Effector CD4-positive, alpha-beta T cell (primary cell): ENCODE measurements at places on chromosomes 5 and 9.

DNA sequence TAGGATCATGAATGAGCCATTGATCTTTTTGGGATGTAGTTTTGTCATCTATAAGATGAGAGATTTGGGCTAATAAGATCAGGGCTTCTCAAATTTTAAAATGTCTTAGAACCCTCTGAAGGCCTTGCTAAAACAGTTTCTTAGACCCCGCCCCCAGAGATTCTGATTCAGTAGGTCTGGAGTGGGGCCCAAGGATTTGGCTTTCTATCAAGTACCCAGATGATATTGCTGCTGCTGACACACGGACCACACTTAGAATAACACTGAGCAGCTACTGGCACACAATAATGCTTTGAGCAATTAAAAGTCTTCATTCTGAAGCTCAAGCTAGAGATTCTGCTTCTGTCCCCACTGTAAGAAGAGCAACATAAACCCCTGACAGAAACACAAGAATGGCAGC is 216.7 kb downstream of the SMARCA2 start:
- no peak for DNase-seq

- no peak for DNase-seq
Measured at GRCh38 chr9:129898185-129898584, 62.9 kb downstream of the USP20 start.

DNA sequence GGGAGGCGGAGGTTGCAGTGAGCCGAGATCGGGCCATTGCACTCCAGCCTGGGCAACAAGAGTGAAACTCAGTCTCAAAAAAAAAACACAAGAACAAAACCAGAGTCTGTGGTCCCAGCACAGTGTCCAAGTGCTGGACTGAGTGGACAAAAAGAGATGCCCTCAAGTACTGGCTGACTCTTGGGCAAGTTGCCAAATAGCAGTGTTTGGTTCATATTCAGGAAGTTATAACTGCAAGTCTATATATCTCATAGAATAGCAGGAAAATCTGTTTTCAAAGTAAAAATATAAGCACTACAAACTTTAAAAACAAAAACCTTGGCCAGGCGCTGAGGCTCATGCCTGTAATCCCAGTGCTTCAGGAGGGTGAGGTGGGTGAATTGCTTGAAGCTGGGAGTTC is 7.3 kb downstream of the HABP4 start:
- no peak for DNase-seq

- no peak for DNase-seq
Measured at GRCh38 chr5:89036166-89036565, 153.2 kb upstream of the MEF2C start.

- no peak for DNase-seq
Measured at GRCh38 chr5:117621921-117622320, 1047.3 kb upstream of the SEMA6A start.

- DNase-seq, result no peak
Measured at GRCh38 chr9:77453825-77454647, 194.1 kb downstream of the GNA14 start.

DNA sequence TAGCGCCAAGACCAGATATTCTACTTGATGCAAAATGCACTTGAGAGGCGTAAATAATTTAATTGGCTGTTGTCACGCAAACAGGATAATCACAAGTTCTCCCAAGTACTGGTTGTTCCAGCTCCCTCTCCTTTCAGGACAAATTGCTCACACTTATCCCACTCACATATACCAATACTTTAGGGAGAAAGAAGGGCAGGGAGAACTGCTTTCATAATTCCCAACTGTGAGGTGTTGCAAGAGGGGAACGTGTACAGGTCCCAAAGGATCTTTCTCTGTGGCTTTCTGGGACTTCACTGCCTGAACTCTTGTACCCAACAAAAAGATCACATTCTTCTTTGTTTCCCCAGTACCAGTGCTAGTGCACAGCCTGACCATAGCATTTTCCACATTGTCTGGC is 21.5 kb upstream of the TGFBI start:
- no peak for DNase-seq

GRCh38 chr9:85662573-85662972 is 79.2 kb downstream of the AGTPBP1 start:
- no peak for DNase-seq

DNA sequence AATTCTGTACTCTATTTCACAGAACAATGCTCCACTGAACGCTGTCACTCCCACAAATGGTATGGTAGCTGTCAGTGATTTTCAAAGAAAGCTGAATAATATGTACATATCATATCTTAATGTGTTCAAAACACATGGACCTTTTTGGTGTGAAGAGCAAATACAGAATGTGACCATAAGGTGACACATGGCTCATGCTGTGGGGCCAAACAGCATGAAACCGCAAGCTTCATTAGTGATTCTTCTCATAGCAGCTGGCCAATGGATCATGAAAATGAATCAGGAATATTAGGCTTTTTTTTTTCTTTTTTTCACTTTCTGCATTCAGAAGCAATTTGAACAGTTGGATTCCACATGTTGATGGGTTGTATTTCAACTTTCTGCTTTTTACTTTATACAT is 54.9 kb upstream of the CDH9 start:
- no peak for DNase-seq

- no peak for DNase-seq
Measured at GRCh38 chr5:58072300-58072965, 387.5 kb downstream of the PLK2 start.

GRCh38 chr9:135023088-135023785 is 64.2 kb upstream of the OLFM1 start:
- no peak for DNase-seq

DNA sequence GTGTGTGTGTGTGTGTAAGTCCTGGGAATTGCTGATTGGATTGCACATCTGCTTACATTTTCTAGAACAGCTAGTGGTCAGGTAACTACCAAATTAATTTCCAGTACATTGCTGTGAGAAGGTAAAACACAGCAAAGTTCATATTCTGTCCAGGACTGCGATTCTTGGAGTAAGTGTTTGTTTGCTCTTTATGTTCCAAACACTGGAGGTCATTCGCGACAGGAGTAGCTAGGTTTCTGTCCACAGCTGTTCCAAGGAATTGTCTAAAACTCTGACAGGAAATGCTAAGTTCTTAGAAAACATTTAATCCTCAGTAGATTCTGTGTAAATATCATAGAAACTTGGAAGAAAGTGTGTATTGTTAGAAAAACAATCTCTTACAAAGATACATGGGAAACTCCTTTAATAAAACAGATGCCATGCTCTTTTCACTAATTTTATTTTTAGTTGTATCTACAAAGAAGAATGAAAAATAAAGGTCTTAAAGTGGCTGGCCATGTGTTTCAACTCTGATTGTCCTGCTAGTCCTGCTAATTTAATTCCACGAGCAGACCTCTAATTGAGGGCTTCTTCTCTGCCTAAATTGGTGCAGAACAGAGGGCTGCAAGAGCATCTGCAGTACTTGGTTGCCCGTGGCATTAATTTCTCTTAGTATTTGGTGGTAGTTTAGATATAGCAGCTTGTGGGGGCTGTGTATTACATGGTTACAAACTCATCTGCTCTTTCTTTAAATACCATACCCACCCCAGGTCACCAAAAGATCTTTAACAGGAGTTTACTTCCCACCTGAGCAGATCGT is 464.5 kb downstream of the RASEF start:
- no peak for DNase-seq

DNA sequence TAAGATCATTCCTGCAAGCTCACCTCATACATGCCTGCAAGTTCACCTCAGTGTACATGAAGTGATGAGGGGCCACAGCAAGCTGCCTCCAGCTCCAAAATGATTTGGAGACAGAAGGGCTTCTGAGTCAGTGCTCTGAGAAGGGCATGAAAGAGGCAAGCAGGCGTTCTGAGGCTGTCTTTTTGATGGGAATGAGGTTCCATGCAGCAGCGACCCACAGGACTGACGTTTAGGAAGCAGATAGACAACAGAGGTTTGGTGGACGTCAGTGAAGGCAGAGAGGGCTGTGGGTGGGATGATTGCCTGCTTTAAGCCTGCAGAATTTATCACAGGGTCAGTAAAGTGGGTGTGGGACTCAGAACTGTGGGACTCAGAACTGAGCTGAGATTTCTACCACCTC is 8.9 kb upstream of the SMIM32 start:
- DNase-seq, result no peak

DNA sequence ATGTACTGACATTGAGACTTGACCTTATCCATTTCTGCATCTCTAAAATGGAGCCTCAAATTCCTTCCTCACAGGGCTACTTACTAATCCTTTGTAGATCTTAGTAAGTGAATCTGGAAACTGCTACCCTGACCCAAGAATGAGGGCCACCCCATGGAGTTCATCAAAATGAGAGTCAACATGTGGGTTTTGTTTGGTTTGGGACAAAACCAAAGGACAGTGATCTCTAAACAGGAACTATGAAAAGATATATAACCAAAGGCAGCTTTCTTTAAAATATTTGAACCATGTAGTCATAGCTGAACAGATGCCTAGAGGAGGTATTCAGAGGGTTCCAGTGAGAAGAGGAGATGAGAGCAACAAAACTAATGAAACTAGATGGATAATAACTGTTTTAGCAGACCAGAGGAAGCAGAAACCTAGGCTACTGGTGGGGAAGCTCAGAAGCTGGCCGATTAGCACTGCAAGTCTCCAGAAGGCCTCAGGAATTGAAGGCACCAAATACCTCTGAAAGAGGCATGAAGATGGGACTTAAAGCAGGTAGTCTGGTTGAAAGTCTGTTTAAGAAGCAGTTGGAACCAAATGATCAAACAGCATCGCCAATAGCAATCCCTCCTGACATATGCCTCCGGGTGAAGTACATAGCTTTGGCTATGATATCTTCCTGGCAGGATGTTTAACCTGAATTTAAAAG is 45.8 kb downstream of the THOC3 start:
- no peak for DNase-seq

DNA sequence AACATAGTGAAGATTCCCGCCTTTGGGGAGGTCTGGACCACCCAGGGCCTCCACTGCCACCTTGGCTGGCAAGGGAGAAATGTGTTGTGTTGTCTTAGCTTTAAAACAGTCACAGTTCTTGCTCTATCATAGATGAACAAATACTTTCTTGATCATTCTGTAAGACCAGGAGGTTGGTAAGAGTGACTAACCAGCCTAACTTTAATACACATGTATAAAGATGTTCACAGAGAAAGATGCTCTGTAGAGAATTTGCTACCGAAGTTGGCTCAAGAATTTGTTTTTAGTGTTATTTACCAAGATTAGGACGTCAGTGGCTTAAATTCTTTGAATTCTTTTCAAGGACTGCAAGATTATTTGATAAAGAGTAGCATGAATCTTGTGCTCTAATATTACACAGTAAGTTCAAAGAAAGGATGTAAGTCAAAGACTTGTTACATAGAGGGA is 28.4 kb downstream of the GLRX start:
- DNase-seq, result no peak

- DNase-seq, result no peak
Measured at GRCh38 chr5:107388141-107388861, 282.4 kb downstream of the EFNA5 start.

DNA sequence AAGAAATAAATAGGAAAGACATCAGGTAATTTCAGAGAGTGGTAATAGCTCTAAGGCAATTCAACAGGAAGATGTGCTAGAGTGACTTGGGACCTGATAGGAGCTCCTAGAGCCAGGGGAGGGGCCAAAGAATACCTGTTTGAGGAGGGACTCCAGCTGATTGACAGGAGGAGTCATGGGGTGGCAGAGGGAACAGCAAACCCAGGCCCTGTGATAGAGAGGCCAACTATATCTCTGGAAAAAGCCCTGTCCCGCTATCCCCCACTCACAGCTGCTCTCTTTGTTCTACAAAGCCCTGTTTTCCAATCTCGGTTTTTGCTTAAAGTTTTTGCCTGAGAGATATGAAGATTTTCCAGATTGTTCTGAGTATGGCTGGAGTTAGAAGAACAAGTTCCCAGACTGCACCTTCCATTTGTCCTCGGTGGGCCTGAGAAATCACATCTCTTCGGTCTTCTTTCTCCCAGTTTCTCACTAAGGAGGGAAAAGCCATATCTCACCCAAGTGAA is 9.0 kb upstream of the NSD1 start:
- no peak for DNase-seq

DNA sequence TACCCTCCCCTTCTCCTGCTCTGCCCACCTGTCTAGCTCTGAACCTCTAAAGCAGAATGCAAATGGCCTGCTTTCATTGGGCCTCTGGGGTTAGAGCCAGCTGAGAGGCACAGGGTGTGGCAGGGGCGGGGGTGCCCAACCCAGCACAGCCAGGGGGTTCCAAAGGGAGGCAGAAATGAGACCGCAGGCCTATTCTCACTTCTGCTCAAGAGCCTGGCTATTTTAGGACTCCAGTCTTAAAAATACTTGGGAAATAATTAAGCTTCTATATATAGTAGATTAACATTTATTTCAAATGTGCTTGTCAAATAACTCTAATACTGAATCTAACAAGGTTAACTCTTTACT is 5.7 kb downstream of the QSOX2 start:
- DNase-seq, result no peak

DNA sequence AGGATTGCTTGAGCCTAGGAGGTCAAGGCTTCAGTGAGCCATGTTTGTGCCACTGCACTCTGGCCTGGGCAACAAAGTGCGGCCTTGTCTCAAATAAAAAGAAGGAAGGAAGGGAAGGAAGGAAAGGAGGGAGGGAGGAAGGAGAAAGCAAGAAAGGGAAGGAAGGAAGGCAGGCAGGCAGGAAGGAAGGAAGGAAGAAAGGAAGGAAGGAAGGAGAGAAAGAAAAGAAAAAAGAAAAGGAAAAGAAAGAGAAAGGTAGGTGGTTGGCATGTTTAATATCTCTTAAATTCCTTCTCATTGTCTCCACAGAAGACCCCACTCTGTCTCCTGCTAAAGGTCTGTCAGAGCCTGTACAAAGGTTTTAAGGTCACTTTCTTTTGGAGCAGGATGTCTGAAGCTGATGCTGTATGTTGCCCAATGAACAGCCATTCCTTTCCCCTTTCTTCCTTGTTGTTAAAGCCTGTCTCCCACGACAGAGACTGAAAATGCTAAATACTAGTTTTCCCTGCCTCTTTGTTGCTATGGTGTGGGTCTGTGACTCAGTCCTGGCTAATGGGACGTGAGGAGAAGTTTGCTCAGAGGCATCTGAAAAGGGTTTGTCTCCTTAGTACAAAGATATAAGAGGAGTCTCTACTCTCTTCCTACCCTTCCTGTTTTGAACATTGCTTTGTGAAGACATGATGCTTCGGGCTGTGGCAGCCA is 213.3 kb downstream of the PCSK1 start:
- no peak for DNase-seq

- DNase-seq, result no peak
Measured at GRCh38 chr9:110615498-110615897, 36.0 kb upstream of the SVEP1 start.

GRCh38 chr9:123377211-123377971 is 21.4 kb downstream of the CRB2 start:
- DNase-seq, result no peak

DNA sequence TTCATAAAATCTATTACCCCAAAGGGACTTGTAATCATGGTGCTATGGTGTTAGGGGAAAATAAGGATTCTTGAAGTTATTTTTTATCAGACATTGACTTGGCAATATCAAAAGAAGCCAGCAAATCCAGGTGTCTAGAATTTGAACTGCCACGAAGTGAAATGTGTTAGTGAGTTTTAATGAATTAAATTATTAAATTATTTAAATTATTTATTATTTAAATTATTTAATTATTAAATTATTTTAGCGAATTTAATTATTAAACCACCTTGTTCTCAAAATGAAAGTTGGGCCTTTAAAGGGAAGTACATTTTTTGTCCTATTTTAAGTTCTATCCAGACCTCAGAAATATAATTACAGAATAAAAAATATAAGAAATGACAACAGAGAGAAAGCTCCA is 332.6 kb upstream of the SMC2 start:
- no peak for DNase-seq
